ENCODE measurements at places on chromosomes 6 and 20. TPM values are rescaled to one million over a fixed set of nuclear protein-coding genes. Genes with fewer than 3 reads are reported as not detected.

PRL gene
- total RNA-seq: not detected

TREM1 gene
- total RNA-seq: 160 TPM

ADAM33 gene
- total RNA-seq: 11.7 TPM

SIRPB2 gene
- total RNA-seq: 32.2 TPM

All from lower lobe of right lung (tissue), 2 donors.